ENCODE measurements at places on chromosomes 1 and 21.
A peak's percentile ranks its signal among the peaks of the same experiment; 100 is the strongest.

DNA sequence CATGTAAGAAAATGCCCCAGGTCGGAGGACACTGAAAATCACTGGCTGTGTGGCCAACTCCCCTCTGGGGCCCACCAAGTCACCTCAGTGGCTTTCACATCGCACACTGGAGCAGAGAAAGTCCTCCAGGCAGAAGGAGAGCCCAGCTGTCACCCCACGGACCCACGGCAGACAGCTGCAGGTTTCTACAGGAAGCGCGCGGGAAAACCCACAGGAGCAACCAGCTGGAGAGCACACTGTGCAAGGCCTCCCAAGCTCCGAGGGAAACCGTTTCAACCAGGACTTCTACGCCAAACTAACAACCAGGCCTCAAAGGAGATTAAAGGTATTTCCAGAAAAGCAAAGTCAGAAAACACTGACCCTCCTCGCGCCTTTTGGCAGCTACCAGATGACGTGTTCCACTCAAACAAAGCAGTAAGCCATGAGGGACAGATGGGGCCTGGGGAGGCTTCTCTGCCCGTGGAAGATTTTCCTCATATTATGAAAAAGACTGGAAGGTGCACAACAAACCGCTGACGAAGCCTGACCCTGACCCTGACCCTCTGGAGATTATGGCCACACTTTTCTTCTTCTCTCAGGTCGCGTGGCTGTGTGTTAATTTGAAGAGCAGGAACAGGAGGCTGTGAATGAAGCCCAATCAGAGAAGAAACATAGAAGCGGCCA lies 21.0 kb downstream of the WDR4 start:
- DNase-seq: no peak

DNA sequence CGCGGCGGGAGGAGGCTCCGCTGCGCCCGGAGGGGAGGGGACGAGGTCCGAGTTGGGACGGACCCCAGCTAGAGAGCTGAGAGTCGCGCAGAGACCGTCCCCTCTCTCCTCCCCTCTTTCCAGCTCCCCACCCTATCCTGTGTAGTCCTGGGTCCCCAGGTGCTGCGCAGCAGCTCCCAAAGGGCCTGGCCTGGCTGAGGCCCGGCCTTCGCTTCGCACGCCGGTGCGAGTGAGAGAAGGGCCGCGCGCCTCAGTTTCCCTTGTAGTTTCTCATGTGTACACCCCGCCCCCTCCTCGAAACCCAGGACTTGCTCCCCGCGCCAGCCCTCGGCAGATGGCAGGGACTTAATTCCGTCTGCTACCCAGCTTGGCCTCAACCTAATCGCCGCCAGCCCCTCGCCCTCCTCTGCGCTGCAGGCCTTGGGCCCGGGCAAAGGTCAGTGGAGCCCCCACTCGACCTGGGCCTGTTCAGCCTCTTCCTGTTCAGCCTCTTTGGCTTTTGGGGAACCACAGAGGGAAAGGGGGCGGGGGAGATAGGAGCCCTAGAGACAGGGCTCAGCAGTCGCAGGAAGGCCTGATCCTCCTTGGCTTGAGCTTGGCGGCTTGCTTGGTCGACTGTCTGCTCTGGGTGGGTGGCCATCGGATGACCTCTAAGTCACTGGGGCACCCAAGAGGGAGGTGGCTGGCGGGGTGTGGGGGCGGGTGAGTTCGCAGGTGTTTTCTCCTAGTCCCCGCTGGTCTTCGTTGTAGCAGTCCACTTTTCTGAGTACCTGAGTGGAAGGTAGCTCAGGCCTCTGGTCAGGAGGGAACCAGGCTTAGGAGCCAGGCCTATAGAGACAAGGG lies 1.0 kb downstream of the ZNF687 start:
- peak; percentile 27 for DNase-seq

GRCh38 chr1:97907886-97908285 lies 12.9 kb downstream of the DPYD start:
- DNase-seq: no peak

- DNase-seq: no peak
Measured at GRCh38 chr1:67393737-67394136, 36.5 kb downstream of the SERBP1 start.

GRCh38 chr1:226322986-226323385 lies 14.0 kb upstream of the LIN9 start:
- DNase-seq: no peak

DNA sequence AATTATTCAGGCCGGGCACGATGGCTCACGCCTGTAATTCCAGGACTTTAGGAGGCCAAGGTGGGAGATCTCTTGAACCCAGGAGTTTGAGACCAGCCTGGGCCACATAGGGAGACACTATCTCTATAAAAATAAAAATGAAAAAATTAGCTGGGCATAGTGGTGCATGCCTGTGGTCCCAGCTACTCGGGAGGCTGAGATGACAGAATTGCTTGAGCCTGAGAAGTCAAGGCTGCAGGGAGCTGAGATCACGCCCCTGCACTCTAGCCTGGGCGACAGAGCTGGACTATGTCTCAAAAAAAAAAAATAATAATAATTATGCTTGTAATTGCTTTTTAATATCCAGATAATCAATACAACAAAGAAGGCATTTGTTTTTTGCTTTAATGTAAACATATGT lies 91.3 kb downstream of the RIPK4 start:
- no peak for DNase-seq

DNA sequence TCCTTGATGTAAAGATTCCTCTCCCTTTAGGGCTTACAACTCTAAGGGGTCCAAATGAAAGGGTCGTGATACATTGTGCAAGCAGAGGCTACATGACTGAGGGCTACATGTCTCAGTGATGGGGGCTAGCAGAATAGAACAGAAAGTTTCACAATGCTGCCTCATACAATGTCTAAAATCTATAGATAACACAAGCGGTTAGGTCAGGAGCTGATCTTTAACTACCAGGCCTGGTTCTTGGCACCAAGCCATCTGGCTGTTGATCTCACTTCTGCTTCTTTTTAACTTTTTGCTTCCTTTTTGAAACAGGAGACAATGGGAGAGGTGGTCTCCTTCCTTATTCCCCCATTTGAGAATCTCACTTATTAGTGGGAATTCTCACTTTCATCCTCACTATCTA lies 710.2 kb downstream of the AMY1C start:
- peak; percentile 24 for DNase-seq

DNA sequence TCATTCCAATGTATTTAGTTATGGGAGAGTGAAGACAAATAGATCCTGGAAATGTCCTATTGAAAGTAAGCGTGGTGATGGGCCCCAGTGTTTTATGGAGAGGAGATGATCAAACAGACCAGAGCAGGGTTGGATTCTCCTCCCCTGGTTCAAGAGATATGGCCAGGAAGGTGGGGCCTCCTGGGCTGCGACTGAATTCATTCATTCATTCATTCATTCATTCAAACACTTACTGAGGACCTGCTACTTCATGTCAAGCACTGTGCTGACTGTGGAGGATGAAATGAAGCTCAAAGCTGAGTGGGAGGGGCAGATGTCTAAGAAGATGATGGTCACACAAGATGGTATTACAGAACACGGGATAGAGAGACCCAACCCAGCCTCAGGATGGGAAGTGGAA lies 71.5 kb upstream of the TNR start:
- DNase-seq: no peak

DNA sequence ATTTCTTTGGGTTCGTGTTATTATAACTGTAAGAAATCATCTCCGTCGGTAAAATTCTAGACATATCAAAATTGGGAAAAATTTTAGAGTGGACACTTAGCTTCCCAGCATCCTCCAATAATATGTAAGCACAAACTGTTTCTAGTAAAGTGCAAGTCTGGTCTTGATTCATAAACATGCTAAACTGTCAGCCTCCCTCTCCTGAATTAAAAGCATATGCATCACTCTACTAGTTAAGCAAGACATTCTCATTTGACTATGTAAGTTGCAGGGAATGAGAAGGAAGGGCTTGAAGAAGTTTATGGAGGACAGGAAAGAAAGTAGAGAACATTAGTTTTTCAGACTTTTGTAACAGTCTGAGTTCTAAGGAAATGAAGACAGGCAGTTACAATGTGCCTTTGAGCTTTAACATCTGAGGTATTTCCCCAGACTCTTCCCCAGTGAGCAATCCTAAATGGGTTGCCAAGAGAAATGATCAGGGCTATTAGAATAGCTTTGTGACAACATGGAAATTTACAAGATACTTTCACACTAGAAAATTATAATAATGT lies 90.0 kb downstream of the TYW3 start:
- DNase-seq: no peak

GRCh38 chr1:41582351-41582750 lies 97.9 kb upstream of the EDN2 start:
- DNase-seq: no peak

GRCh38 chr1:173176246-173176645 lies 30.9 kb downstream of the TNFSF4 start:
- DNase-seq: no peak

GRCh38 chr1:28507247-28507645 lies 1.4 kb downstream of the RCC1 start:
- DNase-seq: no peak

DNA sequence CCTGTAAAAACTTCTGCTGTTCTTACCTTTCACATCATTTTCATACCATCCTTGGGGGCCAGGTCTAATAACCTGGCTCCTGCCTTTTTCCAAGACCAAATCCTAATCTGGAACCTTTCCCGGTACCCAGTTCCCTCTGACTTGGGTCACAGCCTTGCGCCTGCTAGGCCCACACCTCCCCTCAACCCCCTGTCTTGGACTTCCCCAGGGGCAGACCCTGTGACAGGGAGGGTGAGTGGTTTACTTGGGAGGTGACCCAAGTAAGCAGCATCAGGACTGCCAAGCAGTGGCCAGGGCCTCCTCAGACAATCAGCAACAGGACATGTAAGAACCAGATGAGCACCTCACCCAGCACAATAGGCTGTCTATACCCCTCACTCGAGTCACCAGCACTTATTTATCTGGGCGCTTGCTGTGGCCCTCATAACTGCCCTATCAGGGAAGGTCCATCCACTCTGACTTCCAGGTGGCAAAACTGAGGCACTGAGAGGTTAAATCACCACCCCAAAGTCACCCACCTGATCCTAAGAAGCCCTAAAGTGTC lies 124.7 kb downstream of the MATN1 start:
- DNase-seq: no peak

- DNase-seq: peak; percentile 90
Measured at GRCh38 chr1:96973605-96974004, 252.0 kb downstream of the PTBP2 start.

- no peak for DNase-seq
Measured at GRCh38 chr1:228242409-228242808, 34.6 kb downstream of the OBSCN start.

- no peak for DNase-seq
Measured at GRCh38 chr1:232327269-232327668, 302.7 kb downstream of the SIPA1L2 start.

DNA sequence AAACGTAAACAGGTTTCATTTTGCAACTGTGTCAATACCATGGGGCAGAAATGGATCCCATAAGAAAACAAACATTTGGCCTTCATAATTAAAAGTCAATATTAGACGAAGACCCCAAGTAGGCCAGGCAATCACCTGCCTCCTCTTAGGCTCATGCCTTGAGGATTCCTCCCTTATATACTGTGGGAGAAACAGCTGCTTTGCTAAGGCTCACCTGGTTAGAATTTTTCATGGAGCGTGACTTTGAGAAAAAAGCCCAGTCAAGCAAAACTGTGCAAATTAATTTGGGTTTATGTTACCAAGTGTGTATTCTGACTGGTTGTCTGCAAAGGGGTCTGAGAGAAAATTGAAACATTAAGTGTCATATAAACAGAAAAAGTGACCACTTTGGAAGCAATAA lies 605.3 kb upstream of the USP24 start:
- no peak for DNase-seq

- no peak for DNase-seq
Measured at GRCh38 chr1:101004670-101005069, 20.9 kb downstream of the DPH5 start.

DNA sequence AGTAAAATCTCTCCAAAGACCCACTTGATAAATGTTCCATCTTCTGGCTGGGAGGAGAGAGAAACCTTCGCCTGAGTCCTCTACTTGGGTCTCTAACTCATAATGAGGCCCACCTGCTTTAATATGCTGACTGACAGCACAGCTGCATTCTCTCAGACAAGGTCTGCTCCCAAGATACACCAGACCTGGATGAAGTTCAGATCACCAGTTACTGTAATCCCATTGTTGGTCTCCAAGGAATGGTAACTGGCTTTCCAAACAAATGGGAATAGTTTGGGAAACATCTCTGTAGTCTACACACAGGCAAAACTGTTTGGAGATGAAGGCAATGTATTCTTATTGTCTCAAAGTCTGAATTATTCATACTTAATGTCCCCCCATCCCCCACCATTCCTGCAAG lies 27.9 kb upstream of the COL24A1 start:
- DNase-seq: no peak

- no peak for DNase-seq
Measured at GRCh38 chr21:43734928-43735229, 15.9 kb downstream of the PDXK start.

- DNase-seq: no peak
Measured at GRCh38 chr1:190377294-190377693, 100.4 kb downstream of the BRINP3 start.

- DNase-seq: no peak
Measured at GRCh38 chr21:31675960-31676359, 16.5 kb downstream of the SOD1 start.

GRCh38 chr1:216071262-216071661 lies 352.0 kb downstream of the USH2A start:
- no peak for DNase-seq

DNA sequence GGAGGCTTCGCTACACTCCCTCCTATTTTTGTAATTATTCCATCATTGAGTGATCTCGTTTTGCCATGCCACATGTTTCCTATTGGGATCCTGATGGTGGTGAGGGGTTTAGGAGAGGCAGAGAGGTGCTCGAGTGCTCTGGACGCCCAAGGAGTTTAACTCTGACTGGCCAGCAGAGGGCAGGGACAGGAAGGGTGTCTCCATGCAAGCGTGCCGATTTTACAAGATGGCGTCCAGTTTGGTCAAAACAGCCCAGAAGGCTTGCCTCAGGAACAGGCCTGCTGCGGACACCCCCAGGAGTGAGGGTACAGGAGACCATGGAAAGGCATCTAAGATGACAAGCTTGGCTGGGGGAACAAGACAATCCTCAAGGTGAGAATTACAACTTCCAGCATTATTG lies 33.8 kb upstream of the KCNE2 start:
- peak; percentile 21 for DNase-seq

- no peak for DNase-seq
Measured at GRCh38 chr1:208524925-208525324, 280.7 kb upstream of the PLXNA2 start.

DNA sequence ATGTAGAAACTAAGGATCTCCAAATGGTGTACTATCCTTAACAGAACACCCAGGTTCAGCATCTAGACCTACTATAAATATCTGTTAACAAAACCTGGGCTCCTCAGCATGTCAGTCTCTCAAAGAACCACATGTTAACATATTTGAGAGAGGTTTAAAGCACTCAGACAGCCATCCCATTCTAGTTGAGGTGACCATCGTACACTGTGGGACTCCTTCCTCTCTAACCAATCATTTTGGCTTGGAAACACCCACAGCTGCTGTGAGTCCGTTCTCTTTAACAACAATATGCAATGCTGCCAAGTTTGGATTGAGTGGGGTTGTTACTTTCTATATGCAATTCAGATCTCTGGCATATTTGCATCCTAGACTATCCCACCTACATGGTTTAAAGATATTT lies 105.8 kb downstream of the MRPL39 start:
- no peak for DNase-seq
